Psoas muscle (tissue), 8 donors: ENCODE measurements at places on chromosomes 7 and 10. TPM values are rescaled to one million over a fixed set of nuclear protein-coding genes. Genes with fewer than 3 reads are reported as not detected.
A peak's percentile ranks its signal among the peaks of the same experiment; 100 is the strongest.

DNA sequence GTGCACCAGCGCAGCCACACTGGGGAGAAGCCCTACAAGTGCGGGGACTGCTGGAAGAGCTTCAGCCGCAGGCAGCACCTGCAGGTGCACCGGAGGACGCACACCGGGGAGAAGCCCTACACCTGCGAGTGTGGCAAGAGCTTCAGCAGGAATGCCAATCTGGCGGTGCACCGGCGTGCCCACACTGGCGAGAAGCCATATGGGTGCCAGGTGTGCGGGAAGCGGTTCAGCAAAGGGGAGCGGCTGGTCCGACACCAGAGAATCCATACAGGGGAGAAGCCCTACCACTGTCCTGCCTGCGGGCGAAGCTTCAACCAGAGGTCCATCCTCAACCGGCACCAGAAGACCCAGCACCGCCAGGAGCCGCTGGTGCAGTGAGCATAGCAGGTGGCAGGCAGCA lies 12.9 kb downstream of the ZSCAN25 start:
- no peak for DNase-seq

GRCh38 chr10:112759496-112759895 lies 190.6 kb upstream of the TCF7L2 start:
- no peak for DNase-seq

GRCh38 chr10:129968853-129969183 lies 4.7 kb upstream of the EBF3 start:
- DNase-seq: peak; percentile 79

- peak; percentile 67 for DNase-seq
Observed at GRCh38 chr10:26438534-26439341, 597 bp downstream of the APBB1IP start.

- no peak for DNase-seq
Observed at GRCh38 chr7:102122026-102122425, 164.6 kb upstream of the SH2B2 start.

- DNase-seq: no peak
Observed at GRCh38 chr7:85004402-85004801, 182.5 kb downstream of the SEMA3D start.

- DNase-seq: no peak
Observed at GRCh38 chr7:108201766-108202165, 71.6 kb upstream of the LAMB4 start.

DNA sequence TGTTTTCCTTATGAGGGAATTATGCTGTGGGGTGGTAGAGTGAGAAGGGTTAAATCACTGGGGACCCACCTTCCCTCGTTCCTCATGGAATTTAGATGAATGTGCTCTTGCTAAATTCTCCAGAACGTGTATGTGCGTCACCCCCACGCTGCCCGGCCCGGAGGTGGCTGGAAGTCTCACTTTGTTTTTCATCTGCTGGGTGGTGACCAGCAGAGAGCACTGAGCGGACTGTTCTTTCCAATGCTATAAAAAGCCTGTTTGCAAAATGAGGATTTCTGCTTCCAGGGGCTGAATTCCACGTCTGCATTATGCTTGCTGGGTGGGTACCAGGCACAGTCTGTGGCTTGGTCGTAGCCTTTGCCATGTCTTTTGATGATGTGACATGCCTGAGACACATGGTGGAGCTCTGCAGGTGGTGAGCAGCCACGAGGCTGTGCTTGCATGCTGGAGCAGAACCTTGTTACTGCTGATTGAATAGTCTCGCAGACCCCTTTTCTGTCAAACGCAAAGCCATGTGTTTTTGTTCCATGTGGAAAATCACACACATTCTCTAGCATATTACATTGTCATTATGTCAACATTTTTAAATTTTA lies 31.9 kb upstream of the INSYN2A start:
- no peak for DNase-seq

DNA sequence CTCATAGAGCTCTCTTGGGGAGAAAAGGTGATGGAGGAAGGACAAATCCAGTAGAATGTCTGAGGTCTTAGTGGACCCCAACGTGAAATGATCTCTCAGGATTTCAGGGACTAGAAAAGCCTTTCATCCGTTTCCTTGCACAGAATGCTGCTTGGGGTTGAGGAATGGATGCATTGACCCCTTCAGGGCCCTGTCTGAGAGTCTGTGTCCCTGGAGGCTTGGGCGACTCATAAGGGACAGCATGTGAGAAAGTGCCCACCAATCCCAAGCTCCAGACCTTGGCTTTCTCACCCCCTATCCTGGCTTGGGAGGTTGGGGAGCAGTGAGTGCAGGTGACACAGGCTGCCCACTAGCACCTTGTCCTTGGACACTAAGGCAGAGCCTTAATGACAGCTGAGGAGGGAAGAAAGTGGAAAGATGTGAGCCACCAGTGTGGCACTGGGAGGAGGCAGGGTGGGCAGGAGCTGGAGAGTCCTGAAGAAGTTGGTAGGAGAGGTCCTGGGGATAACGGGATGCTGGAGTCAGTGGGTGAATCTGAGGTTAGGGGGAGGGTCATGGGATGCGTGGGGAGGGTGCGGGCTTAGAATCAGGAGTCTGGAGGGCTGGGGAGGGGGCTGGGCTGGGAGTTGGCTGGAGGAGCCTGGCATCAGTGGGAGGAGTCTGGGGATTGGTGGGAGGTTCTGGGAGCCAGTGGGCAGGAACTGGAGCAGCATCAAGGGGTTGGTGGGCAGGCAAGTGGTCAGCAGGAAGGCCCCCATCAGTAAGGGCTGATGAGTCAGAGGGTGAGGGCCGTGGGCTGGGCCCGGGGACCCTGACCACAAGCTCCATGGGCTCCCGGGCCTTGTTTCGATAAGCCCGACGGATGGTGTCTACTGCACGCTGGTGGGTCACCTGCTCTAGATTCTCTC lies 8.6 kb downstream of the LZTS2 start:
- DNase-seq: peak; percentile 28

- peak; percentile 21 for DNase-seq
Observed at GRCh38 chr7:141074162-141074991, 513 bp downstream of the TMEM178B start.

DNA sequence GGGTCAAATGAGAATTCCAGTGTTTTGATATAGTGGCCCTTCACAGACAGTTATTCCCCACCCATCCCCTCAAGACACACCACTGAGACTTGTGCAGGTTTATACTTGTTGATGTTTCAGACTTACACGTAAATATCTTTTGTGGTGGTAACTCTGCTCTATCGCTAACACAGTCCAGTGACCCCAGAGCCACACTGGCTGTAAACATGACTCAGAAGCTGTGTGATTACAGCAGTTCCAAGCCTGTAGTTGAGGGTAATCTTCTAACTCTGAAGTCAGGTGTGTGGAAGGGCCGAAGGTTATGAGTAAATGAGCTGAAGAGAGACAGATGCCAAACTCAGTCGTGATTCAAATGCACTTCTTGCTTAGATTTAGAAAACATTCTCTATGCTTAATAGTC lies 19.4 kb downstream of the NOBOX start:
- no peak for DNase-seq

- DNase-seq: no peak
Observed at GRCh38 chr10:33982995-33983394, 648.5 kb upstream of the NRP1 start.

GRCh38 chr7:152336754-152337368 lies 98.9 kb downstream of the KMT2C start:
- DNase-seq: no peak

DNA sequence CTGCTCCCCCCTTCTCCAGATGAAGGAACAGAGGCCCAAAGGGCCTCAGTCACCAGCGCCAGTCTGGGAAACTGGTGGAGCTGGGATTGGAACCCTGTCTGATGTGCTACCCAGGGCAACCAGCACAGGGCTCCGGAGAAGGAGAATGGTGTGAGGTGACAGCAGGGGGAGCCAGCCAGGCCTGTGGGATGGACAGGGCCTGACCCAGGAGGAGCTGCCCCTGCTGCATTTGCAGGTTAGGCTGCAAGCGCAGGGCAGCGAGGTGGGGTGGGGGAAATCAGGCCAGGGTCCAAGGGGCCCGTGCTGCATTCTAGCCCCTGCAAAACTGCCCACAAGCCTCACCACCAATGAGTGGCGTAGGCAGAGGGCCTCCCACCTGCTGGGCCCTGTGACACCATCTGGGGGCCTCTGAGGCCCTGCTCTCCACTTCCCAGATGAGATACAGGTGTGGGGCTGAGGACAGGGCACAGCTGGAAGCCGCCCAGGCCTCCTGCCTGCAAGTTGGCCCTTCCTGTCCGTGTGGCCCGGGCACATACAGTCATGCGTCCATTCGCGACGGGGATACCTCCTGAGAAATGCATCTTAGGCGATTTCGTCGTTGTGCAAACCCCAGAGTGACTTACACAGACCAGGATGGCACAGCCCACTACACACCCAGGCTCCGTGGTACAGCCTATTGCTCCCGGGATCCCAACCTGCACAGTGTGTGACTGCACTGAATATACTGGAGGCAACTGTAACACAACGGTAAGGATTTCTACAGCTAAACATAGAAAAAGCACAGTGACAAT lies 45.3 kb downstream of the RASGEF1A start:
- peak; percentile 45 for DNase-seq

DNA sequence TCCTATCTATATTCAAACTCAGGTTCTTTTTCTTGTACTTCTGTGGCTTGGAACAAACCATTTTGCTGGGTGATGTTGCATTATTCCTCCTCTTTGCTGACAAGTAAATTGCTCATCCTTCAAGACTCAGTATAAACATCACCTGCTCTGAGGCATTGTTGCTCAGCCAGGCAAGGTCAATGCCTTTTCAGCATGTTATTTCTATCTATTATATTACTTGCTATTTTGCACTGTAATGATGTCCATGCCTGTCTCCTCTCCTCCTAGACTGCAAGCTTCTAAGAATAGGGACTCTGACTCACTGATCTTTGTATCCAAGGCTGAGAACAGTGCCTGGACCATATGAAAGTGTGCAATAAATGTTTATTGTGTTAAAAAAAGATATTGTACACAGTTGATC lies 293.8 kb downstream of the RNLS start:
- DNase-seq: no peak

DNA sequence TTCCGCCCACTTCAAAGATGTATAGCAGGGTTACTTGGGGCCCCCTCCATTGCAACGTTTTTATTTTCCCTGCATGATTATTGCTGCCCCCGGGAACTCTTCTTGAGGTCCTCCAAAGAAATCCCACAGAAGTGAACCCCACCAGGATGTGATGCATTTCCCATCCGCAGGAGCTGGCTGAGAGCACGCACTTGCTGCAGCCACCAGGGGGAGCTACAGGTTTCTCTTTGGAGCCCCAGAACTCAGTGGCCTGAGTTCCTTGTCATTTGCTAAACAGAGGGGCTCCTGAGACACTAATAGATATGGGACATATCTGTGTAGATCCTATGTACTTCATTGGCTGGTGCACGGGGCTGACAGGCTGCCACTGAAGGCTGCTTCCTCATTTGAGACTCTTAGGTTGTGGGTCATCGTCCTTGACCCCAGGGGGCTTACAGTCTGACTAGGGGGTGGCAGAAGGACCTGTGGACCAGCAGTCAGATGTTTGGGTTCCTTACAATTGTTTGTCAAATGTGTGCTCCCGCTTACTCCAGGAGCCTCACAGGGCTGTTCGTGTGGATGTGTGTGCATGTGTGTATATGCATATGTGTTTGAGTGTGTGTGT lies 52.3 kb upstream of the ENO4 start:
- DNase-seq: peak; percentile 76

GRCh38 chr7:13904007-13904406 lies 85.5 kb downstream of the ETV1 start:
- no peak for DNase-seq

DNA sequence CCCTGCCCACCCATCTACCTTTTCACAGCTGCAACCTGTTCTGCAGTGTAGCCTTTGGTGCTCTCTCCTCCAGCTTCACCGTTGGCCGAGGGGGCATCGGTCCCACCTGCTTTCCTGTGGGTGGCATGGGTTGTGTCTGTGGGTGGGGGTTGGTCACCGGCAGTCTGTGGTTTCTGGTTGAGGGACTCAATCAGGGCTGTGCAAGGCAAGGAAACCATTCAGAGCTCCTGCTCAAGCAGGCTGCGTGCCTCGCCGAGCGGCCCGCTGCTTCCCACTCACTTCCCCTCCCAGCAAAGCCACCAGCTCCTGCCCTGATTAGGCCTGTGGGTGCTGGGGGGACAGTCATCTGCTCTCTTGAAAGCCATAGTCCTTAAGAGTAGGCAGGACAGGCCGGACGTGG lies 9.8 kb downstream of the DNAJB12 start:
- DNase-seq: no peak

- DNase-seq: no peak
Observed at GRCh38 chr10:121085367-121085766, 234.2 kb downstream of the WDR11 start.

DNA sequence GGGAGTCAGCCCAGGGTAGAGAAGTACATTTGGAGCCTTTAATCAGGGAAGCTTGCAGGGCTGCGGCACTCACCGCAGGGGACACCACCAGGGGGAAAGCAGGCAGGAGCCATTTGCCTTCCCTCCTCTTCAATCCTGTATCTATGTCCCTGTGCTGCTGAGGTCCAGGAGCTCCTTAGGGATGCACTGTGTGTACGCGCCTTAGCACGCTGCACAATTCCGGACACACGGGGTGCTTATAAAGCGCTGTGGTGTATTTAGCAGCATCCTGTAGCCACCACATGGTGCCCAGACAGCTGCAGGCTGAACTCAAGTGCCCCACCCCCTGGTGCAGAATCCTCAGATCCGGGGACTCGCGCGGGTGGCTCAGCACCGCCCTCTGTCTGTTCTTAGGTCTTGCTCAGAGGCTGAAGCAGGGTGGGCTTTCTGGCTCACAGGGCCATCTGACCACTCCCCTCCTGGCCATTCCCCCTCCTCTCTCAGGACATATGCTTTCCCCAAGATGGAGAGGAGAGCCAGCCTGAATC lies 421.4 kb downstream of the SDK1 start:
- DNase-seq: no peak

DNA sequence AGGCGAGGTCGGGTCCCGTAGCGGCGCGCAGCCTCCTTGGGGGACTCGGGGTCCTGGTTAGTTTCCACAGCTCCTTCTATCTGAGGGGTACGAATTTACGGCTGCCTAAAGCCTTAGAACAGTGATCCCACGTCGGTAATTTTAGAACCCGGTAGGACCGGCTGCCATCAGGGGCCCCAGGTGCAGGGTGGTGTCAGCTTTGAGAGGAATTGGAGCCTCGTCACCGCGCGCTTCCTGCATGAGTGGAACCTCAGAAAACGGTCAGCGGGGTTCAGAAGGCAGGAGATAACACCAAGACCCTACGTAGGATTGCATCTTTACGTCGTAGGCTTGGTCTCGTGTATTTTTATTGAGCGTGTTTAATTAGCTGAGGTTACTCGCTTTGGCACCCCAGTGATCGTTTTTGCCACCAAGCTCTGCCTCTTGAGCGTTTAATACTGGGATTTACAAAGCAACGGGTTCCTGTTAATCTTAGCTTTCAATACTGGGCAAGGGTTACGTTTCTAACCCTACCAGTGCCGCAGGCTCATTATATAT lies 443 bp downstream of the RNF32 start:
- DNase-seq: peak; percentile 28

The ADAM12 gene
- not detected for total RNA-seq

The GNAI1 gene
- 11.3 TPM for total RNA-seq

The HBP1 gene
- 74.9 TPM for total RNA-seq

The TMEM196 gene
- total RNA-seq: not detected

The OR2A7 gene
- total RNA-seq: not detected

The GIMAP5 gene
- 8.4 TPM for total RNA-seq

The FAM24B gene
- total RNA-seq: 0.97 TPM

The LGI1 gene
- total RNA-seq: 7.3 TPM

The NUDT1 gene
- 6.4 TPM for total RNA-seq

The TAS2R41 gene
- total RNA-seq: not detected

The SPDYE2B gene
- total RNA-seq: not detected
